ENCODE measurements at places on chromosomes 12 and 14.

GRCh38 chr14:72630374-72630773, 263.5 kb downstream of the DPF3 start:
- DNase-seq, result no peak

DNA sequence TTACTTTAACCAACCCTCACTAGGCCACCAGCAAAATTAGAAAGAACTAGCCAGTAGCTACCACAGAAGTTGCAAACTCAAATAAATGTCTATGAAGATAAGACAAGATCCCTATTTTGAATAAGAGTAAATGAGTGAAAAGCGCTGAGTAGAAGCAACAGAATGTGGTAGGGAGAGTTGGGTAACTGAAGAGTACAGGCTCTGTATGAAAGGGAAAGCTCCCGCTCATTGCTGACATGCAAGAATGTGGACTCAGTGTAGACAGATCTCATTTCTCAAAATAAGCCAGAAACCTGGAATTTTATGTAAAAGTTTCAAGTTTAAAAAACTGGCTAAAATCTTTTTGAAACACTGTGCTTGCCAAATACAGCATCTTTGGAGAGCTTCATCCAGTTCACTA, 63.9 kb downstream of the NAV3 start:
- DNase-seq, result peak; percentile 6

- no peak for DNase-seq
Observed at GRCh38 chr12:47206450-47207339, 126.9 kb upstream of the AMIGO2 start.

DNA sequence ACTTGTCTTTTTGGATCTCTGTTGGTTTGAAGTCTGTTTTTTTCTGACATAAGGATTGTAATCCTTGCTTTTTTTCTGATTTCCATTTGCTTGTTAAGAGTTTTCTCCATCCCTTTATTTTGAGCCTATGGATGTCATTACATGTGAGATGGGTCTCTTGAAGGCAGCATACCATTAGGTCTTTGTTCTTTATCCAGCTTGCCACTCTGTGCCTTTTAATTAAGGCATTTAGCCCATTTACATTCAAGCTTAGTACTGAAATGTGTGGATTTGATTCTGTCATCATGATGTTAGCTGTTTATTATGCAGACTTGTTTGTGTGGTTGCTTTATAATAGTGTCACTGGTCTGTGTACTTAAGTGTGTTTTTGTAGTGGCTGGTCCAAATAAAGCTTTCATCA, 100.0 kb downstream of the CCDC91 start:
- no peak for DNase-seq

GRCh38 chr12:101596172-101596571, 1.4 kb downstream of the MYBPC1 start:
- DNase-seq, result no peak

DNA sequence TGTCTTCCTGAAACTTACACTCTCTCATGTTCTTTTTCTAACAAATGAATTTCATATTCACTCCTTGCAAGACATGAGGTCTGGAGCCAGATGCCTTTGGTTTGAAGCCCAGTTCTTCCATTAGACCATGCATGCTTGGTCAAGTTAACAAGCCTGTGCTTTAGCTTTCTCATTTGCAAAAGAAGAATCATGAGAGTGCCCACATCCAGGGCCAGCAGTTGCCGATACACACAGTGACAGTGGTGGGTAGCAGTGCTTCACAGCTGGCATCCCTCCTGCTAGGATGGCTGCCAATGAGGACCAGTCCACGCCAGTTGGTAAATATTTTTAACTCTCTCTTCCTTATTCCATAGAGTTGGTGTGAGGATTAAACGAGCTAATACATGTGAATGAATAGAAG, 163.1 kb downstream of the PHLDA1 start:
- peak; percentile 36 for DNase-seq

- DNase-seq, result no peak
Observed at GRCh38 chr12:120799243-120800045, 73.8 kb downstream of the ACADS start.

DNA sequence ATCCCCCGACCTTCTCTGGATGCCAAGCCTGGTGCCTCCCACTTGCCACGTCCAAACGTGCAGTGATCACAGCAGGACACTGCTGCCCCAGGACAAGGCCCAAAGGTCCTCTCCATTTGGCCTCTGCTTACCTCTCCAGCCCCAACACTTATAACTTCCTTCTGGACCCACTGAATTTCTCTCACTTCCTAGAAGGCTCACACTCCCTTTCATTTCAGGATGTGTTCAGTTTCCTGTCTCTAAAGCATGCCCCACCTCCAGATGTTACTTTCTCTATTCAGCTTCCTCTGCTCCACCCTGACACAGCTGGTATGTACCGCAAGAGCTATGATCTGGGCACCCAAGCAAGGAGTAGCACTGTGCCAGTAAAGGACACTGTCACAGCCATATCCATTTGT, 33.0 kb downstream of the CDKL1 start:
- DNase-seq, result peak; percentile 56

DNA sequence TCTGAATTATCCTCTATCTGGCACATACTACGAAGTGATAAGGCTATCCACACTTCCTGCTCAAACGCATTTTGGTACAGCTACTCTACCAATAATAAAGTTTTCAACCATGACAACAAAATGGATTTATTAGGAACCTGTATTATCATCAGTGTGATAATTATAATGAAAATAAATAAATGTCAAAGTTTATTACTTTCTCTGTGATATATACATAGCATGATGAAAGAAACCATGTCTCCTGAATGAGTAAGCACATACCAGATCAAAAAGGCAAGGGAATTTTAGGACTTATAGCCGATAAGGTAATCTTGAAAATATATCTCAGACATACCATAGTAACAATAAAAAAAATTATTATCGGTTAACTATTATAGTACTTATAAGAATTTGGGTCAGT, 61.1 kb downstream of the CPNE8 start:
- DNase-seq, result no peak

GRCh38 chr12:120115692-120116440, 687 bp downstream of the RAB35 start:
- DNase-seq, result peak; percentile 35

GRCh38 chr14:90388982-90389381, 7.8 kb upstream of the CALM1 start:
- no peak for DNase-seq

DNA sequence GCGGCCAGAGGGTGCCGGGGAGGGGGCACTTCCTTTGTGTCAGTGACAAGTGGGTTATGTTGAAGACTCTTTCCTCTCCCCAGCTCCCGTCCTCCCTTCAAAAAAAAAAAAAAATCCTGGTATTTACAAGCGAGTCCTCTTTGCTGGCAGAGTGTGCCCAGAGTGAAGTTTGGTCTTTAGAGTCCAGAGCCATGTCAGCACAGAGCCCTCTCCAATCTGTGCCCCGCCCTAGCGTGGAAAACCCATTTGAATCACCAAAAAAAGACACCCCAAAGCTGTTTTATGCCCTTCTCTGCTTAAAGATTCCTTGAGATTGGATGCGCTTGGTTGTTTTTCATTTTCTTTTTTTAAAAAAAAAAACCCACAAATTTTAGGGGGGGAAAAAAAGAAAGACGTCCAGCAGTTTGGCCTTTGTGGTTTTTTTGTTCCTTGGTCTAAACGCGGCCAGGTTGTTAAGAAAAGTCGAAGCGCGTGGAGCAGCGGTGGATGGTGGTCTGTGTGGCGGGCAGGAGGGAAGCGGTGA, 3.3 kb downstream of the NKX2-1 start:
- no peak for DNase-seq

GRCh38 chr12:53497461-53497860, 1.8 kb downstream of the MAP3K12 start:
- DNase-seq, result no peak

- no peak for DNase-seq
Observed at GRCh38 chr12:13945641-13946040, 35.8 kb downstream of the GRIN2B start.

DNA sequence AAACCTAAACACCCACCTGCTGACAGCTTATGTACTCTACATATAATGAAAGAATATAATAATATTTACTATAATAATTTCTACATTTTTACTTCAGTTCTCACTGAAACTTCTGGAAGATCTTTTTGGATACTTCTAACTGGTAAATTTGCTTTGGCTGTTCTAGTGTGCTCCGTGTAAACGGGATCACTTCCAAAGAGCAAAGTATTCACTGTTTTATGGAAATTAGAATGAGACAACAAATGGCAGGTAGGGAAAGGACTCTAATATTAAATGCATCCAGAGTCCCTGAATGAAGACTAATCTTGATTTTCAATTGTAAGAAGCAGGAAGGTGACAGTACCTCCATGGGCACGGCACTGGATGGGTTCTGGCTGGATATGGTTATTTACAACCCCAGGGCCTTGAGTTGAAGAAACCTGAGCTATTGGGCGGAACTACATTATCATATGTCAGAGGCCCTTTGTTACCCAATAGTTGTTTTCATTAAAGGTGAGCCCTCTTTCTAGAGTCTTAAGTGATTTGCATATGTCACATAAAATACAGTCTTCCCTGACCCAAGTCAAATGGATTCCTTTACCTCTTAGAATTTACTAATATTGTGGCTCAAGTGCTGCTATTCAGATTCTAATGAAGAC, 10.7 kb downstream of the ERP29 start:
- DNase-seq, result no peak

GRCh38 chr12:132327336-132328171, 1.8 kb downstream of the GALNT9 start:
- peak; percentile 87 for DNase-seq

DNA sequence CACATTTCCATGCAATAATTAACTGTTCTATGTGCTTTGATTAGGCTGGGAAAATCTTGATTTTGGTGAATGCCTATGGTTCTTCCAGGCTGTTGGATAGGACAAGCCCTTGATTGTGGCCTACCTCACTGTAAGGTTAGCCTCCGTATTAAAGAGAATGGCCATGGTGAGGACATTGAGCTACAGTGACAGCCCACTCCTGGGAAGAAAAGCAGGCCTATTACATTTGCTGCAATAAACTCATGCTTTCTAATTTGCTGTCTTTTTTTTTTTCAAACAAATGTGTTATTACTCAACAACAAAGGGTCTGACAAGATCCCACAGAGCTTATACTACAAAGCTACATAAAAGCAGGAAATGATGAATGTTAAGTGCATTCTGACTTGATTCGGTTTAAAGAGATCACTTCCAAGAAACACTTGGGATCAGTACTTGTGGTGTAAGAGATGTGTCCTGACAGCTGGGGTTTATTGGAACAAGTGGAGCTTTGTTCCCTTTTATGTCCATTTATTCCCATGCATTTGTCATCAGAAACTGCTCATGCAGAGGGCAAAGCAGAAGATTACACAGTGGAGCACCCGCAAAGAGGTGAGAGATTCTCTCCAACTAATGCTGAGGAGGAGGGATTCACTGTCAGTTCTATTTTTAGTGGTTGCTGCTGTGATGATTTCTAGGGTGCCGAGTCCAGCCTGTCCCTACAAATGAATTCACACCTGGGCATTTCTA, 29.1 kb upstream of the KCNK10 start:
- peak; percentile 2 for DNase-seq

- DNase-seq, result no peak
Observed at GRCh38 chr12:95995238-95996031, 709 bp downstream of the HAL start.
